ENCODE measurements at places on chromosomes 3 and 15.

GRCh38 chr3:59970376-59970775 is 920.6 kb upstream of the CFAP20DC start:
- DNase-seq = no peak

DNA sequence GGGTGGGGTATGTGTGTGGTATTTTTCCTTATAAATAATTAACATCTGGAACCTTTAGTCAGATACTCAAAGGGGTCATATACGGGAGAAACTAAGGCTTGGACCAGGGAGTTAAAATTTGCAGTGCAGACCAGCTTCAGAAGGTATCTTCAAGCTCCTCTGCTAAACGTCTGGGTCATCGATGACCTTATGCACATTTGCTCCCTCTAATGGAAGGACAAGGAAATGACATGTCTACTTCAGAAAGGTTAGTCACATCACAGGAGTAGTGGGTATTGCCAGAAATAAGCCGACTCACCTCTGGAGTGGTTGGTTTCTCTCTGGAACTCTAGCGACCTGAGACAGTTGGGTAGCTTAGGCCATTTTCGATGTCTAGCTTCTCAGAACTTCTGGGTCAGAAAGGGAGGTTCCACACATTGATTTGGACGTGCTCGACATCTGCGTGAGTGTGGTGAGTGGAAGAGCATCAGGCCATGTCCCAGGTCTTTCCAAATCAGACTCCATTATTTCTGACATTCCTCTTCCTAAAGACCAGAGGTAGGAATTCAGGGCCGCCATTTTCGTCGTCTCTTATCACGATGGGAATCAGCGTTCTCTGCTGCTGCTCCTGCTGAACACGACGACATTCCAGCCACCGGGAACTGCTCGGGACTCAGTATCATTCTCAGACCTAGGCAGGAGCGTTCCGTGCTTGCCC is 31.8 kb upstream of the RASA2 start:
- no peak for DNase-seq

DNA sequence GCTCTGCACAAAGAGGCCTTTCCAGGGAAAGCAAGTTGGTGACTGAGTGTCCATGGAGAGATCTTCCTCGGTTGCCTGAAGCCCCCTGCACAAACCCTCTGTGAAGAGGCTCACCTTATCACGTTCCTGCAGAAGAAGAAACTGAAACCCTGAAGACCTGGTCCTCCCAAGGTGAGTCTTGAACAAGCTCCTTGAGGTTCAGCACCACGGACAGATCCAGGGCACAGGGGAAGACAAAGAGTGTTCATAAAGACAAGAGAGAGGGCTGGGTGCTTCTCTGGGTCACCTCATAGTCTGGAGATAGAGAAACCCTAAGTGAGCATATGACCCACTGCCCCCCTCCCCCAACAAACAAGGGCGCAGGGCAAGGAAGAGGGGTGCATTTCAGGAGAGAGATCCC is 21.7 kb upstream of the TBC1D21 start:
- no peak for DNase-seq

DNA sequence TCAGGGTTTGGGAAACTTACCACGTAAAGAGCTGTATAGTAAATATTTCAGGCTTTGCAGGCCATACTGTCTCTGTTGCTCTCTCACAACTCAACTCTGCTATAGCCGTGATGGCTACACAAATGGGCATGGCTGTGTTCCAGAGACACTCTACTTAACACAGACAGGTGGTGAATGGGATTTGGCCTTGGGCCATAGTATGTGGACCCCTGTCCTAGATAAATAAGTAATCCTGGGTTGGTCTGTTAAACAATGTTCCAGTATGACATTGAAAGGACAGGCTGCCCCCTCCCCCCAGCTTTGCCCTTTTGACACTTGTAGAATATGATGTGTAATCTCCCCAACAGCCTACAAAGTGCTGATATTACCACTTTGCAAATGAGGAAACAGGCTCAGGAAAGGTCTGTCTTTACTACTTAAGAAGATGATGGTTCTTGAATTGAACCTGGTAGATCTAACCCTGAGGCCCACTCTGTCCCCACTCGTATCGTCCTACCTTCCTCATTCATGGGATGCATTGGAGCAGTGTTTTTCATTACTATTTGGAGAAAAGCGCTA is 38.4 kb downstream of the SLCO3A1 start:
- DNase-seq = no peak

GRCh38 chr3:116032176-116032575 is 408.9 kb downstream of the GAP43 start:
- DNase-seq = no peak

DNA sequence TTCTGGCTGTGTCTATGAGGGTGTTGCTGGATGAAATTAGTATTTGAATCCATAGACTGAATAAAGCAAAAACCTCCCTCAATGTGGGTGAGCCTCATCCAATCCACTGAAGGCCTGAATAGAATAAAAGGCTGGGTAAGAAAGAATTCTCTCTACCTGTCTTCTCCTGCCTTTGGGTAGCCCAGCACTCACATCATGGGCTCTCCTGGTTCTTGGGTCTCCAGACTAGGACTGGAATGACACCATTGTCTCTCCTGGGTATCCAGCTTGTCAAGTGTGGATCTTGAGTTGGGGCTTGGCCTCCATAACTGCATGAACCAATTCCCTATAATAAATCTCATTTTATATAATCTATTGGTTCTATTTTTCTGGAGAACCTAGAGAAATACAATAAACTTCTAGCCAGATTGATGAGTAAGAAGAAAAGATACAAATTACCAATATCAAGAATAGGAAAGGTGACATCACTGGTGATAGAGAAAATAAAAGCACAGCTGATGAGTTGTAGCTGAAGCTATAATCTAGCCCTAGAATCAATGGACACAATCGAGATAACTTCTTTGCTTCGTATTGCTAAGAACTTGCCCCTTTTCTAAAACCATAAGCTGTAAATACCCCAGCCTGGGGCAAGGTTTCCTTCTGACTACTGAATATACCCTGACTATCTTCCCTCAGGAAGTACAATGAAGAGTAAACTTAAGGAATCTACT is 106.4 kb downstream of the ANO10 start:
- DNase-seq = no peak

- DNase-seq = no peak
Observed at GRCh38 chr15:47614360-47615011, 102.8 kb upstream of the SEMA6D start.

GRCh38 chr3:139269984-139270383 is 73.8 kb upstream of the MRPS22 start:
- no peak for DNase-seq

All from NCI-H1417 treated with DMSO at 0.1 percent for 48 hours (cell line).